Diencephalon (tissue), 1 donor: ENCODE measurements at places on chromosomes 7 and 10. TPM values are rescaled to one million over a fixed set of nuclear protein-coding genes. Genes with fewer than 3 reads are reported as not detected.

The ACBD7 gene
- 54.2 TPM for total RNA-seq

The SERPINE1 gene
- total RNA-seq, result 0.23 TPM

The GIMAP4 gene
- 10.8 TPM for total RNA-seq

The C10orf105 gene
- 2.1 TPM for total RNA-seq

The ZC3HAV1L gene
- total RNA-seq, result 11.5 TPM

The FAM237B gene
- 0.23 TPM for total RNA-seq

The EPO gene
- not detected for total RNA-seq

The PLEKHS1 gene
- not detected for total RNA-seq

The SPDYE2 gene
- 0.23 TPM for total RNA-seq

The TMEM236 gene
- total RNA-seq, result 0.23 TPM

The RBM20 gene
- total RNA-seq, result 0.23 TPM

The OR2A5 gene
- not detected for total RNA-seq

The TAS2R41 gene
- total RNA-seq, result not detected

The DGKI gene
- 93.9 TPM for total RNA-seq

The DMTF1 gene
- total RNA-seq, result 130 TPM

The MEOX2 gene
- 0.23 TPM for total RNA-seq

The DENND2A gene
- total RNA-seq, result 43.8 TPM

The KRIT1 gene
- total RNA-seq, result 69.4 TPM

The HSPA12A gene
- total RNA-seq, result 41.1 TPM

The NPTX2 gene
- 32.1 TPM for total RNA-seq

The AGAP5 gene
- total RNA-seq, result 9.9 TPM
